ENCODE measurements at places on chromosomes 4 and X.

DNA sequence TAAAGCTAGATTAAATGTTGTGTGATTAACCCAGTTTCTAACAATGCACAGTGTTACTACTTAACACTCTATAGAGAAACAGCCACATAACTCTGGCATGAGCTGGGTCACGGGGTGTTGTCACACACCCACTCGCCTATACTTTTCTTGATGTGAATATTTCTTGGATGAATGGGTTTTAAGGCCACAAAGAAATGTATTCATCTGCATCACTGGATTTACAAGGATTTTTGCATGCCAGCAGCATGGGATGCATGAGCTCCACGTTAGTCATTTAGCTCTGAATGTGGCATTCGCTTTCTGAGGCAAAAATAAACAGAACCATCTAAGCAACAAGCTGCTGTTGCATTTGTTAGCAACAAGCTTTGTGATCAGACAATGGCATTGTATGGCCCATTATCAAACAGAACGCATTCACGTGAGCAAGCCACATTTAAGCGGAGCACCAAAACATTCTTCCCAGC, 89.7 kb downstream of the LRP2BP start:
- DNase-seq = peak; percentile 78

DNA sequence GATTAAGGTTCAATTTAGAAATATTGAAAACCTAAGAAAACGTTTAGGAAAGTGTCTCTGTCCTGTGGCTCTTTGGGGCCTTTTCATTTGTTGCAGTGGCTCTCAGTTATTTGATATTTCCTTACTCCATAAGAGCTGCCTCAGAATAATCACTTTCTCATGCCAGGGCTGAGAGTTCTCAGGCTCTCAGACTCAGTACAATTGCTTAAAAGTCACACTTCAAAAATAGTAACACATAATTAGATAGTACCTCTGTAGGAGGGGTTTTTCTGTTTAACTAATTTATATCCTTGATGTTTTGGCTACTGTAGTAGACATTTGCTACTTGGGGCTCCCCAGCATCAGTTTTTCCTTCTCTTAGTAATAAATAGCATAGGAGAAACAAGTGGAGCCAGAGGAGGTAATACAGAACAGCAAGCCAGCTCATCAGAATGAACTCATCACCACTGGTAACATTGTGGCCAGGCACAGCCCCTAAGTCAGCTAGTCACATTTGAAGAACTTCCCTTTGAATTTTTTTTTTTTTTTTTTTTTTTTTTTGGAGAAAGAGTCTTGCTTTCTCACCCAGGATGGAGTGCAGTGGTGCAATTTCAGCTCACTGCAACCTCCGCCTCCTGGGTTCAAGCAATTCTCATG, 8.0 kb upstream of the HNRNPD start:
- DNase-seq = no peak

DNA sequence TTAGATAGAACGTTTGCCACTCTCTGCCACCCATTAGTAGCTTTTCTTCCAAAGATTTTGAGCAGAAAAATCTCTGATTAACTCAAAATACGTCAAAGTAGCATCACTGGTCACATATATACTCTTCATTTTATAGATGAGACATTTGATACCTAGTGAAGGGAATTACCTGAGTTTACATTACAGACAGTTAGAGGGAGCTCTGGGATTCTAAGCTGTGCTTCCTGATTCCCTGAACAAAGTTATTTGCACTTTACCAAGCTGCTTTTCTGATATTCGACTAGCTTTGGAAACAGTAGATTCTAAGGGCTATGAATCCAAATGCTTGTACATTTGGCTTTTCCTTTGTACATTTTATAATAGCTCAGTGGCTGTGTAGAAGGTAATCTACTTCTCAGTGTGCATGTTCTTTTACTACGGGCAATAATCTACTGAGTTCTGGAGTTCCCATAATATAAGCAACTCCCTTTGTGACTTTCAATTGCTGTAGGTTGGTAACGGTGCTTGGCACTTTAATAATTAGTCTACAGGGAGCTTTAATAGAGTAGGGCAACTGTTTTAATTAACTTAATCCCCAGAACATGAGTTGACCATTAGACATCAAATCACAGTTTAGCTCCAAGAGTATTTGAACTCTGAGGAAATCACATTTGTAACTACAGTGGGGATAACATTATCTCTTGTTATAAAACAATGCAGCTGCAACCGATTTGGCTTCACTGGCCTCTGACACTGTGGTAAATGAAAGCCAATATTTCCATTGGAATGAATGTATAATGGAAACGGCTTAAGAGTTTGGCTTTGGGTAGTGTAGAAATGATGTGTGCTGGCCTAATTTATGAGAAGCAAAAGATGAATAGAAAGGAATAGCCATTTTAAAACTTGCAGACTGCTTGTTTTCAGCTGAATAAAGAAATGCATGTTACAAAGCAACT, 1602.4 kb downstream of the STIM2 start:
- no peak for DNase-seq

- DNase-seq = no peak
Observed at GRCh38 chr4:123997776-123998449, 601.3 kb downstream of the SPRY1 start.

DNA sequence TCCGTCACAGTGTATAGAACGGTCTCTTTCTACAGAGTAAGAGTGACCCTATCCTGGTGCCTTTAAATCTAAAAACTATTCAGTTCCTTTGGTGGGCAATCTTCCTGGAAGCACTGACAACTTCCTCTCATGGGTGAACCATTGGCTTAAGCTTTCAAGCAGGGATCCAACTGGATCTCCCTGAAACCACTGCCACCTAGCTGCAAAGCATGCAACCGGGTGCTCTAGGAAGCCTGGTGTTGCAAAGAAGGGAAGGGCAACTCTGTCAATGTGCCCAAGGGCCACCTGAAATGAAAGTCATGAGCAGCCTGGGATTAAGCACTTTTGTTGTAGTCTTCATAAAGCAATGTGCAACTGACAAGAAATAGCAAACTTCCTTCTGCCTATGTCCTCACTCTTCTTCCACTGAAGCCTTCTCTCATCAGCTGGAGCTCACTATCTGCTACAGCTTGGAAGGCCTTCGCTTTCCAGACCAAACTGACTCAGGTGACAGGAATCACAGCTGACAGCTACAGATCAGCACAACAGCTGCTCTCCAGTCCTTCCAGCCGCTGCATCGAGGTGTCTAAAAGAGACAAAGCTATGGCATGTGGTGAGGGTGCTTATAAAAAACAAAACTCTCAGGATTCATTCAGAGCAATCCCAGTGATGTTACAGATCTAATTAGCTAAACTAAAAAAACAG, 46.1 kb downstream of the SETD7 start:
- DNase-seq = no peak

DNA sequence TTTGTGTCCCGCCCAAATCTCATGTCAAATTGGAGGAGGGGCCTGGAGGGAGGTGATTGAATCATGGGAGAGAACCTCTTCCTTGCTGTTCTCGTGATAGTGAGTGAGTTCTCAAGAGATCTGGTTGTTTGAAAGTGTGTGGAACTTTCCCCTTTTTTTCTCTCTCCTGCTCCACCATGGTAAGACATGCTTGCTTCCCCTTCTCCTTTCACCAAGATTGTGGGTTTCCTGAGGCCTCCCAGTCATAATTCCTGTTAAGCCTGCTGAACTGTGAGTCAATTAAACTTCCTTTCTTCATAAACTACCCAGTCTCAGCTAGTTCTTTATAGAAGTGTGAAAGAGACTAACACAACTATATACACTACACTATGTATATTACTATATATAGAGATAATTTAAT, 697.8 kb upstream of the HS3ST1 start:
- no peak for DNase-seq

- DNase-seq = no peak
Observed at GRCh38 chr4:170400361-170400760, 310.6 kb upstream of the AADAT start.

DNA sequence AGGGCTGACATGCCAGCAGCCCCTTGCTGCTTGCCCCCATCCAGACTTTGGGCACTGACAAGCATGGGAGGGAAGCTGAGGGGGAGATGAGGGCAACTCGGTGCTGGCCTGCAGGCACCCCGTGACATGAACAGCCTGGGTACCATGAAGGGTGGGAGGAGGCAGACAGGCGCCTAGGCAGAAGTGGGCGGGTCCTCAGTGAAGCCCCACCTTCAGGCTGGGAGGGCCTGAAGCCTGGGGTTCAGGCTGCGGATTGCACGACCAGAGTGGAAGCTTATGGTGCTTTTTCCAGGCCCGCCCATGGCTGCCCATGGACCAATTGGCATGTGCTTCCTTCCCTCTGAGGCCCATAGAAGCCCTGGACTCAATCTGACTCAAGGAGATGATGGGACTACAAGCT, 354.1 kb downstream of the GRIA2 start:
- no peak for DNase-seq

DNA sequence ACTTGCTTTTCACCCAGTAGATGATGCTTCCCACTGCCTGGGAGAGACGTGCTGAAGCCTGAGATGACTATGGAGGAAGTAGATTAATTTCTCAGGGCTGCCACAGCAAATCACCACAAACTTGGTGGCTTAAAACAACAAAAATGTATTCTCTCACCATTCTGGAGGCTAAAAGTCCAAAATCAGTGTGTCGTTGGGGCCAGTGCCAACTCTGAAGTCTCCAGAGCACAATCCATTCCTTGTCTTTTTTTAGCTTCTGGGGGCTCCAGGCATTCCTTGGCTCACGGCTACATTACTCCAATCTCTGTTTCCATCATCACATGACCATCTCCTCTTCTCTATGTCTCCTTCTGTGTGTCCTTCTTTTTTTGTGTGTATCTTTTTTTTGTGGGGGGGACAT, 105.8 kb upstream of the C1QTNF7 start:
- DNase-seq = no peak

- DNase-seq = no peak
Observed at GRCh38 chr4:182913621-182914020, 3.6 kb downstream of the DCTD start.

DNA sequence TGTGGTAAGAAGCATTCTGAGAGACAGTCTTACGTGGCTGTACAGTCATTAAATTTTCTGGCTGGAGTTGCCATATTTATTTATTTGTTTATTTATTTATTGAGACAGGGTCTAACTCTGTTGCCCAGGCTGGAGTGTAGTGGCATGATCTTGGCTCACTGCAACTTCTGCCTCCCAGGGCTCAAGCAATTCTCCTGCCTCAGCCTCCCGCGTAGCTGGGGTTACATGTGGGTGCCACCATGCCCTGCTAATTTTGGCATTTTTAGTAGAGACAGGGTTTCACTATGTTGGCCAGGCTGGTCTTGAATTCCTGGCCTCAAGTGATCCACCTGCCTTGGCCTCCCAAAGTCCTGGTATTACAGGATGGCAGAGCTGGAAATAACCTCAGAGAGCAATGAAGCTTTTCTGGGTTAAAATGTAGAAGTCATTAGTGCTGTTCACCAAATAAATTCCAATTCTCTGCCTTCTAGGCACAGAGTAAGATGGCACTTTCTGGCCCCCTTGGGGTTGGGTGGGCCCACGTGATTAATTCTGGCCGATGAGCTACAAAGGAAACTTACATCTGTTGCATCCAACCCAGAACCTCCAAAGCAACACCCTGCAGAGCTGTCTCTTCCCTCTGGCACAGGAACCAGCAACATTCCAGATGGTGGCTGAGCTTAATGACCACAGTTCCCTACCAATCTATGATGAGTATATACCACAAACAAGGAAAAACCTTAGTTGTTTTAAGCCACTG, 4.5 kb downstream of the MRFAP1 start:
- DNase-seq = no peak

DNA sequence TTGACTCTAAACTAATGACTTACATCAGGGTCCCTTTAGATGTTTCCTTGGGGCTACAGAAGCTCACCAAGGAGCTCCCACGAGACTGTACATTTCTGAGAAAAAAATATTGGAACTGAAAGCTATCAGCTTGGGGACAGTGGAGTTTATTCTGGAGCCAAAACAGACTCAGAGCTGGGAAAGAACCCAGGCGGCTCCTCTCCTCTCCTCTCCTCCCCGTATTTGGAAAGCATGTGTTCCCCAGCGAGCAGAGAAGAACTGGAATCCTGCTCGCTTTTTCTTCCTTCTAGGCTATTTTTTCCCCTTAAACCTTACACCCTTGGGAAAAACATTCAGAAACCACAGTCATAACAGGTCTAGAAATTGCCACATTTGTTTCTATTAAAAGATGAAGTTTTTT, 4.3 kb upstream of the MAP7D3 start:
- DNase-seq = peak; percentile 38

DNA sequence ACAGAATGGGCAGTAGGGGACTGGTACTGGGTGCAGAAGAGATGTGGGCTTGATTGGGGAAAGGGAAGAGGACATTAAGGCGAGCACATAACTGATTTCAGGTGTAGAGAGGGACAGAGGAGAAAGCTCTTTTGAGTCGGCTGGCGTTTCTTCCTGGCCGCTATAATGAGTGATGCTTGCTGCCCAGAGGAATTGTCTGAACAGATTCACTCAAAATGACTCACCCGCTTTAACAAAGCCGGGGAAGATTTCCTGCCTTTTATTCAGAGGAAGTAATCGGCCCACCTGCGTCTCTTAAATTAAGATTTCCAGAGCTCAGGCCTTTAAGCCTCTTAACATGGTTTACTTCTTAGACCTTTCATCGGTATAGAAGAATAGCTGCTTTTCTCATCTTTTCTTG, 102.1 kb upstream of the AP1S2 start:
- no peak for DNase-seq

- no peak for DNase-seq
Observed at GRCh38 chr4:23323436-23323835, 566.4 kb downstream of the PPARGC1A start.

DNA sequence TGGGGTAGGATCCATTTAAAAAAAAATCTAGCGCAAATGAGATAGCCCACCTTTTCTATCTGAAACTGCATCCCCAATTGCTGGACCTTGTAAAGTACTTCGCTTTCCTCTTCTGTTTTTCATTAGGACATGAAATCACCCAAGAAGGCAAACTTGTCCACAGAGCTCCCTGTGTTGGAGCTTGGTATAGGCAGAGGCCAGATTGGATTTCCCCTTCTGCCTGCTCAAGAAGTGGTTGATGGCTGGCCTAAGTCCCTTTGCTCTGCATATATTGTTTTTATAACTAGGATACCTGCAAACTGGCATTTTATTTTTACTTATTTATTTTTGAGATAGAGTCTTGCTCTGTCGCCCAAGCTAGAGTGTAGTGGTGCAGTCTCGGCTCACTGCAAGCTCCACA, 28.4 kb downstream of the RNF4 start:
- no peak for DNase-seq

- DNase-seq = no peak
Observed at GRCh38 chr4:78254893-78255292, 197.8 kb downstream of the FRAS1 start.

DNA sequence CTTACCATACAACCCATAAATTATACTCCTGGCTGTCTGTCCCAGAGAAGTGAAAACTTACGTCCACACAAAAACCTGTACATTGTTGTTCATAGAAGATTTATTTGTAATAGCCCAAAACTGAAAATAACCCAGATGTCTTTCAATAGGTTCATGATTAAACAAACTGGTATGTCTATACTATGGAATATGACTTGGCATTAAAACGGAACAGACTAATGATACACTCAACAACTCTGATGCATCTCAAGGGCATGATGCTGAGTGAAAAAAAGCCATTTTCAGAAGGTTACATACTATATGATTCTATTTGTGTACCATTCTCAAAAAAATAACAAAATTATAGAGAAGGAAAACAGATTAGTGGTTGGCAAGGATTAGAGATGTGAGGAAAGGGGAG, 11.6 kb upstream of the MND1 start:
- DNase-seq = no peak
